Neuronal stem cell (in vitro differentiated cells): ENCODE measurements at places on chromosomes 16 and 17.

- no peak for DNase-seq
Measured at GRCh38 chr16:88407807-88408206, 25.0 kb downstream of the ZNF469 start.

DNA sequence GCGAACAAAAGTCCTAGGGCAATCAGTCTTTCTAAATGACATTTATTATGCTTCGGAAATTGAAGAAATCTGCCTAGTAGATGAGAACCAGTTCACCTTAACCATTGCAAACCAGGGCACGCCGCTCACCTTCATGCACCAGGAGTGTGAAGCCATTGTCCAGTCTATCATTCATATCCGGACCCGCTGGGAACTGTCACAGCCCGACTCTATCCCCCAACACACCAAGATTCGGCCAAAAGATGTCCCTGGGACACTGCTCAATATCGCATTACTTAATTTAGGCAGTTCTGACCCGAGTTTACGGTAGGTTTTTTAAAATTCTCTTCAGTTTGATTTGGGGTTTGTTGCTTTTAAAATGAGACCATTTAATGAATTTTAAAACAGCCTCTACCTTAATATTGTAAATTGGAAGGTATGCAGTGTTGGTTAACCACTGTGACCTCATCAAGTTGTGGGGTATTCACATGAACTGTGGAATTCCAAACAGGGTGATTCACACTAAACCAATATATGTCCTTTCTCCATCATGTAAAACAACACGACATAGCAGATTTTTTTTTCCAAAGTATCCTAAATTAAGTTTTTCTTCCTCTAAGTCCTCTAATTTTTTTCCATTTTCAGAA lies 6.2 kb upstream of the EVI2A start:
- no peak for DNase-seq

DNA sequence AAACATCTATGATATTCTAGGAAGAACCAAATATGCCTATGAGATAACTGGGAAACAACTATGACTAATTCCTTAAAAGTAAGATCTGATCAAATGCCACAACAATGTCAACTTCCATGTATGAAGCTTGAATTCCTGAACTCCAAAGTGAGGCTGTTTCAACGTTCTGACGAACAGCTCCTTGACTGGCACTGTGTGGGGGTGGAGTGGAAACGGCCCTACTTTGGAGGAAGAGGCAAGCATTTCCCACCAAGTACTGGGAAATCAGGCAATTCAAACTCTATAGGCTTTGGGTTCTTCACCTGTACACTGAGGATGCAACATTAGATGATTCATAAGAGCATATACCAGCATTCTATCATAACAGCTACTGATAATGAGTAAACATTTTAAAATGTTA lies 187.2 kb downstream of the CDK5R1 start:
- DNase-seq: no peak

- no peak for DNase-seq
Measured at GRCh38 chr16:530111-530817, 2.8 kb downstream of the CAPN15 start.

DNA sequence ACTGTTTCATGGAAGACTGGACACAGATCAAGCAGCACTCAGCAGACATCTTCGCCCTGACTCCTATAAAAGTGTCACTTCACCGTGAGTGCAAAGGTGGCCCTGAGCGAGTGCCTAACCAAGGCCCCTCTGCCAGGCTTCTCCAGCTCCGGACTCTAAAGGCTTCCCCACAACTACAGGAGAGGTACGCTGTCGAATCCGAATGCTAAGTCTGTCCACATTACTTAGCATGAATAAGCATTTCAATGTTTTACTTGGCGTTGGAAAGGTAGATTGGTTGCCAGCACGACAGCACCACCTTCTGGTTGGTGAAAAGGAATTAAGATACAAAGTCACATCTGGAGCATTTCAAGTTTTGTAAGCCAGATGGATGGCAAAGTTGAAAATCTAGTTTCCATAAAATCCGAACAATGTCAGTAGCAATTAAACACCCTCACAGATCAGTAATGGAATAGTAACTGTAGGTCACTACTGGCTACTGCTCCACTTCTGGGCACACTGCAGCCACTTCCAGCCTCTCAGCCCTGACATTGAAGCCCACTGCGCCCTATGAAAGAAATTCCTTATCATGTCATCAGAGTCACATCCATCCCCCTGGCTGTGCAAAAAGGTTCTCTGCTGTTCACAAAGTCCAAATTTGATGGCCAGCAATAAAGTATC lies 100.9 kb downstream of the PARN start:
- peak; percentile 70 for DNase-seq

DNA sequence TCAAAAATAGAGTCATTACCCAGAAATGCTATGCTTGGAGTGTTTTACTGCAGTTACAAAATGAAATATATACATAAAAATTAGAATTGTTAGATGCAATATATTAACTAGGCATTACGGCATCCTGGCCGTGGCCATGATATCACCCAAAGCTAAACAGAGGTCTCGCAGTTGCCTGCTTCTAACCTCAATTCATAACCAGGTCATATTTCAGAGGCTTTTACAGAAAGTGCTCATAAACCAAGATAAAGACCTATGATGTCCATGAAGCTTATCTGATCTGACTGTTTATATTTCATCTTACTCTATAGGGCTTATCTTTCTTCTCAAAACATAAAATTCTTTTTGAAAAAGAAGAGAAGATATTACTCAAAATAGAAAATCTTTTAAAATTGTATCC lies 664.5 kb upstream of the SALL1 start:
- DNase-seq: no peak

DNA sequence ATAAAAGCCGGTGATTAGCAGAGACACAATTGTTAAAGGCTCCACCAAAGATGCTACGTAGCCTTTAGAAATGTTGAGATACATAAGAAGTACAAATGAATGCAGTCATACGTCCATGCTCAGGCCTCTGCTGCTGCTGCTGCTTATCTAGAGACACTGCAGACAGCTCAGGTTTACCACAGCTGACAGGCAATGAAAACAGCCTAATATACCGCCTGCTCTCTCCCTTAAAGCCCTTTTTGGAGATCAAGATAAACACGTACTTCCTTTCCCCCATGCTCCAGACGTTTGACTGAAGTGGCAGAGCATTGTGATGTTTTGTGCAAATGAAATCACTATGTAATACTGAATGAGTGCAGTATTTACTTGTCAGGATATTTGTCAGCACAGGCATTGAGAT lies 185.3 kb downstream of the AATF start:
- DNase-seq: no peak

DNA sequence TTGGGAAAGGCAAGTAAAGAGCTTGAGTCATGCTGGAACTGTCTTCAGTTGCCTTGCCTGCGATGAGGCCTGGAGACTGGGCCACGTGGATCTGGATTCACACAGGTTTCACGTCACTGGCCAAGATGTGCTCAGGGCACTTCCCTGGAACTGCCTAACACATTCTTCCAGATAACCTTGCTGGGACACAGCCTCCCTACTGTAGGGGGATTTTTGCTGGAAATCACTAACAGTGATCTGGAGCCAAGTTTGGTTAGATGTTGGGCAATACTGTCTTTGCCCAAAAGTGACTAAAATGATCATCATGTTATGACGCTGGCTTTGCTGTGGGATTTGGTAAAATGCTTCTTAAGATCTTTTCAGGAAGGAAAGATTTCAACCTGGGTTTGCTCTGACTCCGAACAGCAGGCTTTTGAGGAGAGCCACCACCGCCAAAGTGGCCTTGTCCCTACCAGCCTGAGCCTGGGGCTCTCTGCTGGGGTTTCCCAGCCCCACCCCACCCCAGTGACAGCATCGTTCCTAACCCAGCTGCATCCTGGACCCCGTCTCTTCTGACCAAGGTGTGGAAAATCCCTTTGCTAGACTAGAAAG lies 14.7 kb downstream of the C1QTNF1 start:
- no peak for DNase-seq

GRCh38 chr16:30775392-30776188 lies 11.4 kb downstream of the ZNF629 start:
- peak; percentile 82 for DNase-seq

DNA sequence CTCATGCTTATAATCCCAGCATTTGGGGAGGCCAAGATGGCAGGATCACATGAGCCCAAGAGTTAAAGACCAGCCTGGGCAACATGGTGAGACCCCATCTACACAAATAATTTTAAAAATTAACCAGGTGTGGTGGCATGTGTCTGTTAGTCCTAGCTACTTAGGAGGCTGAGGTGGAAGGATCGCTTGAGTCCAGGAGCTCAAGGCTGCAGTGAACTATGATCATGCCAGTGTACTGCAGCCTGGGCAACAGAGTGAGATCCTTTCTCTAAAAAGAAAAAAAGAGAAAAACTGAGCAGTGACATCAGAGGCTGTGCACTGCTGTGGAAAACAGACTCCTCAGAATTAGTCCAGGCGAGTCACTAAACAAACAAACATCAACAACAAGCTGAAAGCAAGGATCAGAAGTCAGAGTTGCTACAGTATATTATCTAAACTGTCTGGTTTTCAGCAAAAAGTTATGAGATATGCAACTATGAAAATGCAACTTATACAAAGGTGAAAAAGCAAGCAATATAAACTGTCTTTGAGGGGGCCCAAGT lies 39.3 kb downstream of the CBFB start:
- DNase-seq: no peak

- DNase-seq: no peak
Measured at GRCh38 chr16:72621651-72622050, 426.3 kb downstream of the ZFHX3 start.

DNA sequence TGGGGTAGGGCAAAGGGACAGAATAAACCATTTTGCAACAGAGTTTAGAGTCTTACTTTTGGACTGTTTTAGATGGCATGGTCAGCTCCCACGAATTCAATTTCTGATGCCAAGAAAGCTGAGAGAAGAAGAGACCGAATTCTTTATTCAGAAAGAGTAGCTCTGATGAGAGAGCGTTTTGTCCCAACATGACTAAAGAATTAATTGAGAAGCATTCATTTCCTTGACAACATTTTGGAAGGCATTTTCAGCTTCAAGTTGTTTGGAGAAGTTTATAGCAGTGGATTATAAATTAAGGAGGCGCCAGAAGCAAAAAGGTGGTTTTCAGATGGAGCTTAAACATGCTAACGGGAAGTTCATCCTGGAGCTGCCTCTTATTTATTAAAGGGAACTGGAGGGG lies 12.2 kb downstream of the GAN start:
- DNase-seq: no peak

- DNase-seq: peak; percentile 30
Measured at GRCh38 chr17:68294196-68294555, 2.9 kb downstream of the ARSG start.

DNA sequence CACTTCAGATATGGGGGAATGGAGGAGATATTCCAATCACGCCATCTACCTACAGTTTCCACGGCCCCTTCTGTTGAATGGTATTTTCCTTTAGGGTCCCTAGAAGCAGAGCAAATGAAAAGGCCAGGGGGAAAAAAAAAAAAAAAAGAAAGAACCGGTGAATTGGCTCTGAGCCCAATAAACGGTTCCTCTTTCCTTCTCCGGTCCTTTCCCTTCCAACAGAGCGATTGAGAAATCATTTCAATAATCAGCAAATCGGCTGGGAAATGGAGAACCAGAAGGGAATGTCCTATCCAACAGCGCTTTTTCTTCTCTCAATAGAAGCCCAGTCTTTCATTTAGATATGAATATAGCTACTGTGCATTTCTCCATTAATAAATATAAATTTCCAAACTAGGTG lies 26.8 kb upstream of the HOXB13 start:
- no peak for DNase-seq

- DNase-seq: no peak
Measured at GRCh38 chr16:75342308-75342811, 90.9 kb upstream of the BCAR1 start.

DNA sequence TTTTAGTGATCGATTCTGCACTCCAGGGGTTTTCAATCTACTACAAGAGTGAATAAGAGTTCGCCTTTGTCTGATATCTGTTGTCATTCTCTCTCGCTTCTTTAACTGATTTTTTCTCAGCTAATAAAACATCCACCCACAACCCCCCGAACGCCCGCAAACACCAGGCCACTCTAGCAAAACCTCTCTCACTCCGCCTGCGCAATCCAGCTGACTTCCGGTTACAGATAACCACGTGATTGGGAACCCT lies 338 bp upstream of the RPL19 start:
- no peak for DNase-seq

DNA sequence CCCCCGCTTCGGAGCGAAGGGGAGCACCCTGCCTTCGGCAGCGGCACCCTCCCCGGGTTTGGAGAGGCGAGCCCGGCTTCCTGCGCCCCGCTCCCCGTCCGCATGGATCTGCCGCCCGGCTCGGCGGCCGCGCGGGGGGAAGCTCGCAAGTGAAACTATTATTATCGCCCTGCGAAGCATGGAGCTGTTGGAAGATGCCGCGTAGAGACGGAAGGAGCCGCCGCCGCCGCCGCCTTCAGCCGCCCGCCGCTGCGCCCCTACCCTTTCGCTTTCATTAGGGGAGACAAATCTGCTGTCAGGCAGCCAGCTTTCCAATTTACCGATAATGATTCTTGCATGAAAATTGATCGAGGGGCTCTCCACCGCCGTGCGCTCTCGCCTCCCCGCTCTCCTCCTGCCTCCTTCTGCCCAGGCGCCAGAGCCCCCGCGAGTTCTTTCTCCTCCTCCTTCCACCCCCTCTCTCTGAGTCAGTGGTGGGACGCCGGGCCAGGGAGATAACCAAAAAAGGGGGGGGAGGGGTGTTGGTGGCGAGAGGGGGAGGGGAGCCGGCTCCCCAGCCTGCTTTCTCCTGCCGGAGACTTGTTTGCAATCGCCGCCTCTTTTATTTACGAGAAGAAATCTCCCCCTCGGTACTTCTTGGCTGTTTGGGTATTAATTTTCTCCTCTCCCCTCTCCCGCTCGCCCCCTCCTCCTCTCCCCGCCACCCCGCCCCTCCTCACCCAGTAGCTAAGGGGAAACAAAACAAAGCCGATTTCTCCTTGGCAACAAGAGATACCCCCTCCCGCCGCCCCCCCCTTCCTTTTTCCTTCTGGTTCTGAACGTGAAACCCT lies 58.0 kb upstream of the GSE1 start:
- DNase-seq: no peak

DNA sequence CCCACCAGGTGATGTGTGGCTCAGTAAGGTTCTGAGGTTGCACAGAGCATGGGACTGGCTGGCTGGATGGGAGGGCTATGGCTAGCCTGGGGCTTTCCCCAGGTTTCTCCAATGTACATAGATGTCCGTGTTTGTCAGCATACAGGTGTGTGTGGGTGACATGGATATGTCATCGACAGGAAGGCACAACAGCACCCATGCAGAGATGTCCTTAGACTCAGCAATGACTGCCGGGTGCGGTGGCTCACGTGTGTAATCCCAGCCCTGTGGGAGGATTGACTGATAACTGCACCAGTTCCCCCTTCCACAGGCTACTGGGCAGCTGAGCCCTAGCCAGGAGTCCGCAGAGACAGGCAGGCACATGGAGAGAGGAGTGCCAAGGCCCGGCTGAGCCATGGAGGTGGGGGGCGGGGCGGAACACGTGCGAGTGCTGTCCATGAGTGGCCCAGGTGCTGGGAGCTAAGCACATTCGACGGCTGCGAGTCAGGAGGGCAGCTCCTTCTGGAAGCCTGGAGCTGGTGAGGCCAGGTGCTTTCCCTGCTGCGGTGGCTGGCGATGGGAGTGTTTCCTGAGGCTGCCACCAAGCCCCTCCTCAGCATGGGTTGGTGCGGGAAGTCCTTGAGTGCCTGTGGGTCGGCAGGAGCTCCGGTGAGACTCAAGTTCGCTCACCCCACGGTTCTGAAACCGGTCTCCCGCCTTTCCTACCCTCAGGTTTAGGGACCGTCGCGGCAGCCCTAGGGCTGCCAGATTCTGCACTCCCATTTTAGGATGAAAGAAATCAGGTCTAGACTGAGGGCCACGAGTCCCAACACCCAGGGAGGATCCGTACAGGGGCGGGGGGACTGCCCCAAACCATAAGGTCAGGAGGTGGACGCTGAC lies 858 bp upstream of the ASPSCR1 start:
- no peak for DNase-seq

GRCh38 chr17:8868529-8868951 lies 1.1 kb upstream of the PIK3R6 start:
- DNase-seq: no peak
